ENCODE measurements at places on chromosomes 3 and 15. TPM values are rescaled to one million over a fixed set of nuclear protein-coding genes. Genes with fewer than 3 reads are reported as not detected.

Gene FOXB1
- not detected for polyA plus RNA-seq

Gene TJP1
- not detected for polyA plus RNA-seq

Gene SCN5A
- polyA plus RNA-seq = not detected

Gene SUCNR1
- polyA plus RNA-seq = 0.28 TPM

Gene SNTN
- polyA plus RNA-seq = not detected

Gene PKM
- polyA plus RNA-seq = 507 TPM

Gene CCDC71
- polyA plus RNA-seq = 1.0 TPM

Gene LSMEM2
- polyA plus RNA-seq = not detected

Gene SI
- not detected for polyA plus RNA-seq

Gene MFN1
- 5.6 TPM for polyA plus RNA-seq

Gene BTLA
- not detected for polyA plus RNA-seq

Gene RASGRP1
- 0.09 TPM for polyA plus RNA-seq

Gene PLA2G4D
- polyA plus RNA-seq = not detected

Gene DNAH12
- not detected for polyA plus RNA-seq

Gene ARPIN
- polyA plus RNA-seq = 9.7 TPM

Gene USP19
- 18.4 TPM for polyA plus RNA-seq

Gene LRRC3B
- polyA plus RNA-seq = not detected

Gene ZNF662
- polyA plus RNA-seq = not detected

Gene SST
- polyA plus RNA-seq = not detected

Gene SPTBN5
- not detected for polyA plus RNA-seq

Gene ADAMTSL3
- polyA plus RNA-seq = not detected

Gene ANKRD34C
- polyA plus RNA-seq = not detected

Gene MKRN3
- not detected for polyA plus RNA-seq

Gene CFAP100
- not detected for polyA plus RNA-seq

Gene P2RY14
- 0.67 TPM for polyA plus RNA-seq

Gene SLC38A3
- polyA plus RNA-seq = not detected

Gene SH3BP5
- 10.7 TPM for polyA plus RNA-seq

Gene COPS2
- 32.4 TPM for polyA plus RNA-seq

Gene IRAK2
- 0.78 TPM for polyA plus RNA-seq

Gene ANKRD63
- polyA plus RNA-seq = not detected

Gene CCR3
- 0.74 TPM for polyA plus RNA-seq

Gene SLC27A2
- not detected for polyA plus RNA-seq

Gene CNTN3
- not detected for polyA plus RNA-seq

Gene MAP6D1
- 0.35 TPM for polyA plus RNA-seq

Data from CD14-positive monocyte (primary cell).